Fibroblast of mammary gland (primary cell): ENCODE measurements at places on chromosomes 11 and 22.

- peak; percentile 31 for DNase-seq
These were observed 18.4 kb downstream of the PSMD13 start for GRCh38 chr11:255176-255575.

GRCh38 chr11:27296497-27296896 lies 66.5 kb downstream of the CCDC34 start:
- DNase-seq: peak; percentile 75

DNA sequence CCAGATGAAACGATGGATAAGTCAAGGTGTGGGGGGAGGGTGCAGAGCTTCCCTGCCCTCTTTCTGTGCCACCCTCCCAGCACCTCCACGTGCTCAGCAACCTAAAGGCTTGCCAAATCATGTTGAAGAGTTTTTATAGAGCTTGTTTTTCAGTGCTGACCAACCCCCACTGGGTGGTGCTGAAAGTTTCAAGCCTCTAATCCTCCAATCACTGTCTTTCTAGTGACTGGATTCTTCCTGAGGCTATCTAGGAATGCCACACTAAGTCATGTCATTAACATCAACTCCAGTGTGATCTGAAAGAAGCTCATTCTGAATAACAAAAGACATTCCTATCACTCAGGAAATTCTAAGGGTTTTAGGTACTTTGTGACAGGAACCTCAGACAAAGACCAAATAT lies 382.6 kb downstream of the DYNC2H1 start:
- no peak for DNase-seq

DNA sequence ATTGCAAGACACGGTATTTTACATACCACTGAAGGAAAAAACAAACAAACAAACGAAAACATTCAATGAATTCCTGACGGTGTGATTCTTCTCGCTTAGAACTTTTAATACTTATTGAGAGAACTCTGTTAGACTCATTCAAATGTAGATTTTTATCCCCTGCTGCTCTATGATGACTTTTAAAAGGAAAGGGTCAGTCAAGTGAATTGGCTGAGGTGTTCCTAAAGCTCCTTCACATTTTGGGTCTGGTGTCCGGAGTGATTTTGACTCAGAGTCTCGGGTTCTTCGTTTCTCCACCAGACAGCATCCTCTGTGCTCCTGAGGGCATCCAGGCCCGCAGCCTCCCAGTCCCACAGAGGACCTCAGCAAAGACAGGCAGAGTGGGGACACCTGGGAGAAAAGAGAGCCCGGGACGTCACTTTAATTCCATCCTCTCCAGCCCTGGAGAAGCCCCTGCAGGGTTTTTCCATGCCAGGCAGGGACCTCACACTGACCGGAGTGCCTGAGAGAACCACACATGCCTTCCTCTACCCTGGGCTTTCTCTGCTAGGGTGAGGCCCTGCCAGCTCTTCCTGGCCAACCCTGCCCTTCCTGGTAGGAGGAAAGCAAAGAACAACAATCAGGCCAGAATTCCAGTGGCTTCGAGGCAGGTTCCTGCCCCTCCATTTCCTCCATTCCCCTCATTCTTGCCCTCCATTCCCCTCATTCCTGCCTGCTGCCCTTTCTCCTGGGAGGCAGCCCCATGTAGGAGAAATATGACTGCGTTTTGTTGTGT lies 1.4 kb upstream of the CSF2RB start:
- no peak for DNase-seq

- DNase-seq: peak; percentile 35
These were observed 16.9 kb downstream of the IL18BP start for GRCh38 chr11:72015511-72016061.

DNA sequence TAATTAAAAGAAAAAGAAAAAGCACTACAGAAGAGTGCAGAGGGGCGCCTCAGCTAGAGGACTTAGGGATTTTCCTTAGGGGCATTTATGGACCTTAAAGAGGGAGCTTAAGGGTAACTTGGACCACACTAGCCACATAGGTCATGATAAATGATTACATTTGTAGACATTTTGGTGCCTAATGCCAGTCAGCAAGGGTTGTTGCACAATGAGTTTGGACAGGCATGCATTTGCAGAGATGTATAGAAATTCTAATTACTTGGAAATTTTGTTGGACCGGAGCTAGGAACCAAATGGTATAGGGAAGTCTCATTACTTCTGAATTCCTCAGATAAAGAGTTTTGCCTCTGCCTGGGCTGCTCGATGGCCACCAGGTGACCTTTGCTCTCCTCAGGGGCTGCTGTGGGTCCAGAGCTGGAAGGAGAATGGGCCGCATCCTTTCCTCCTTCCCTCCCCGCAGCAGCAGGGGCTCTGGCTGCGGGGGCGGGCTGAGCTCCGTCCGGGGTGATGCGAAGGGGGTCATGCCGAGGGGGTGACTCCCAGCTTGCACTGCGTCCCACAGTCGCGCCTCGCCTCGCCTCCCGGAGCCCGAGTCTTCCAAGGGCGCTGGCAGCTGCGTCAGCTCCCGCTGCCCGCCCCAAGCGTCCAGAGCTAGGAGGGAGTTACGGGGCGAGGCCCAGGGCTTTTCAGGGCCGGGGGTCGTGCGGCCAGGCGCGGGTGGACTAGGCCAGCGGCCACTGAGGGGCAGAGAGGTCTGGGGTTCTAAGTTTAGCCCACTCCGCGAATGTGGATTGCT lies 20.3 kb upstream of the MALAT1 start:
- peak; percentile 87 for DNase-seq

- DNase-seq: no peak
These were observed at the start of gene TSPAN18 for GRCh38 chr11:44726283-44727113. Gene TSPAN18 (plus strand): TSS chr11:44726962. CDS start chr11:44906417, 179,455 bp downstream.

DNA sequence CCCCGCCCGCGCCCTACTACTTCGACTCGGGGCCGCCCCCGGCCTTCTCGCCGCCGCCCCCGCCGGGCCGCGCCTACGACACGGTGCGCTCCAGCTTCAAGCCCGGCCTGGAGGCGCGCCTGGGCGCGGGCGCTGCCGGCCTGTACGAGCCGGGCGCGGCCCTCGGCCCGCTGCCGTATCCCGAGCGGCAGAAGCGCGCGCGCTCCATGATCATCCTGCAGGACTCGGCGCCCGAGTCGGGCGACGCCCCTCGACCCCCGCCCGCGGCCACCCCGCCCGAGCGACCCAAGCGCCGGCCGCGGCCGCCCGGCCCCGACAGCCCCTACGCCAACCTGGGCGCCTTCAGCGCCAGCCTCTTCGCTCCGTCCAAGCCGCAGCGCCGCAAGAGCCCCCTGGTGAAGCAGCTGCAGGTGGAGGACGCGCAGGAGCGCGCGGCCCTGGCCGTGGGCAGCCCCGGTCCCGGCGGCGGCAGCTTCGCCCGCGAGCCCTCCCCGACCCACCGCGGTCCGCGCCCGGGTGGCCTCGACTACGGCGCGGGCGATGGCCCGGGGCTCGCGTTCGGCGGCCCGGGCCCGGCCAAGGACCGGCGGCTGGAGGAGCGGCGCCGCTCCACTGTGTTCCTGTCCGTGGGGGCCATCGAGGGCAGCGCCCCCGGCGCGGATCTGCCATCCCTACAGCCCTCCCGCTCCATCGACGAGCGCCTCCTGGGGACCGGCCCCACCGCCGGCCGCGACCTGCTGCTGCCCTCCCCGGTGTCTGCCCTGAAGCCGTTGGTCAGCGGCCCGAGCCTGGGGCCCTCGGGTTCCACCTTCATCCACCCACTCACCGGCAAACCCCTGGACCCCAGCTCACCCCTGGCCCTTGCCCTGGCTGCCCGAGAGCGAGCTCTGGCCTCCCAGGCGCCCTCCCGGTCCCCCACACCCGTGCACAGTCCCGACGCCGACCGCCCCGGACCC lies 17.4 kb upstream of the ACR start:
- peak; percentile 3 for DNase-seq

GRCh38 chr11:63142459-63142858 lies 1.6 kb downstream of the SLC22A24 start:
- DNase-seq: peak; percentile 21

DNA sequence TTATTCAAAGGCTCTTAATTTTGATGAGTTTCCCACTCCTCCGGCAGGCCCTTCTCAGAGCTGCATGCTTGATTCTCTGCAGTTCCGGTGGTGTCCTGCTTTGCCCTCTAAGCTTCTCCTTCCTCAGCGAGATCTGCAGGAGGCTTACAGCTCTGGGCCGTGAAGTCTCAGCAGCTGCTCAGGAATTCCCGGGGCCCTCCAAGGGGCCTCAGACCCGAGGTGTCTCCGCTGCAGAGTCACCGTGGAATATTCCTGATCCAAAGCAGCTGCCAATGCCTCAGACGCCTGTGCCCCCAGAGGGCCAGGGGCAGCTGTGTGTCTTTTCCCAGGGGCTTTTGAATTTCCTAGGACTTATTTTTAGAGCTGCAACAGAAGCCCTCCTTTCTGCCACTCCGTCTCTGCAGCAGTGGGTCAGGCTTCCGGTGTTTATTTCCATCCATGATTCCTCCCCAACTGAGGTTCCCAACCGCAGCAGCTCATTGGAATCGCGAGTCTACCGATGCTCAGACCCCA lies 37.2 kb downstream of the RPS6KA4 start:
- no peak for DNase-seq

GRCh38 chr22:43300891-43301676 lies 42.1 kb downstream of the SCUBE1 start:
- no peak for DNase-seq

- peak; percentile 53 for DNase-seq
These were observed 787 bp downstream of the SMDT1 start for GRCh38 chr22:42080287-42080686.

DNA sequence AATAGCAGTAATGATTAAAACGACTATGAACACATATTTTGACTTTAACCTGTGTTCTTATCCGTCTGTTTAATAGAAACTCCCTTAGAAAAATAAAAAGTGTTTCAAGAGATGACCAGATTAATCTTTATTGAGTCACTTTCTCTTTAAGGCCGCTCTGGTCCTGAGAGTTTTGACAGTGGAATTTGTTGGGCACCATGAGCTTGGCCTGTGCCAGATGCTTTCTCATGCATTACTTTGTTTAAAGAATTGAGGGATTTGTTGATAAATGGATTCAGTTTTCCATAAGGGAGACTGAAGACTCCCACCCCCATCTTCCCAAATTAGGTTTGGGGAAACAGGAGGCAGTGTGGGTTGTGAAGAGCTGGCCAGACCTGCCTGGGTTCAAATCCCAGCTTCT lies 53.2 kb upstream of the ALX4 start:
- no peak for DNase-seq

DNA sequence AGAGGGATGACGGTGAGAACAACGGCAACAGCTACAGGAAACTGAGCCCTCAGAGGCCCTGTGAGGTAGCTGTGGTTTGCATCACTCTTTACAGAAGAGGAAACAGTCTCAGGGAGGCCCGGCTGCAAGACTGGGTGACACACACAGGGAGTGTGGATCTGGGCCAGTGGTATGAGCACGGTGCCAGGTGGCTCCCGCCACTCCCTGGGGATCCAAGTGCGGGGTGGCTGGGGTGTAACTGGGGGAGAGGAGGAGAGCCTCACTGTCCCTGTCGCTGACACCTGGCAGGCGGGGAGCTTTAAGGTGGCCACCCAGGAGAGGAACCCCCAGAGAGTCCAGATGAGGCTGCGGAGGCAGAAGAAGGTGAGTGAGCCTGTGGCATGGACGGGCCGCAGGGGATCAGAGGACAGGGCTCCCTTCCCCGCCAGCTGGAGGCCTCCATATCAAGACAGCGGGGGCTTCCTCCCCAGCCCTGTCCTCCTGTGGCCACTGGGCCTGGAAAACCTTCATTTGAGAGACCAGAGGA lies 5.6 kb downstream of the RGL4 start:
- DNase-seq: no peak

GRCh38 chr11:5620651-5621521 lies 3.9 kb upstream of the TRIM34 start:
- peak; percentile 83 for DNase-seq

DNA sequence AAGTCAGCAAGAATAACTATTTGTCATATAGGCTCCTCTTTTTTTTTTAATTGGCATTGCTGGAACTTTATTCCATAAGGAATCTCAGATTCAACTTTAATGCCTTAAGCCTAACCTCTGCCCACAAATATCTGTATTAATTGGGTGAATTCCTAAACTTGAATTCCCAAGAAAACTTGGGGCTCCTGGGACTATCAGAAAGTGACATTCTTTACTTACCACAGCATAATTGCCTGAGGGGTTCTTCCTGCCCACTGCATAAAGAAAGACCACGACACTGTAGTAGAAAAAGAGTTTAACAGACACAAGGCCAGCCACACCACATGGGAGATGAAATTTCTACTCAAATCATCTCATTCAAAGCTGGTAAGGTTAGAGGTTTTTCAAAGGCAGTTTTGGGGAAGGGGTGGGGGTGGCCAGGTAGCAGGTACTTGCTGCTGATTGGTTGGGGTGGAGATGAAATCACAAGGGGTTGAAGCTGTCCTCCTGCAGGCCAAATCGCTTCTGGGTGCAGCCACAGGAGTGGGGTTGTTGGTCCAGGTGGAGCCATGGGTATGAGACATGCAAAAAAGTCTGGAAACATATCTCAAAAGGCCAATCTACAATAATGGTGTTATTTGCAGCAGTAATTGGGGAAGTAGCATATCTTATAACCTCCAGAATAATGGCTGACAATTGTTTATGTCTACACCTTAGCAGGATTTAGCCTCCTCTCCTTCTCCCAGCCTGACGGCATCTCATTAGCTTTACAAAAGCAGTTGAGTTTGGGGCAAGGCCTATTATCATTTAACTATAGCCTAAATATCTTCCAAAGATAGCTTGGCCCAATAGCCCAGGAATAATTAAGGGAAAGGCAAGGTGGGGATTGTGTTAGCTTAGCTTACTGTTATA lies 4.8 kb upstream of the NLRP10 start:
- no peak for DNase-seq

GRCh38 chr11:125036933-125037332 lies 26.2 kb upstream of the SLC37A2 start:
- DNase-seq: peak; percentile 98

GRCh38 chr11:66843776-66844495 lies 695 bp downstream of the RCE1 start:
- DNase-seq: no peak

DNA sequence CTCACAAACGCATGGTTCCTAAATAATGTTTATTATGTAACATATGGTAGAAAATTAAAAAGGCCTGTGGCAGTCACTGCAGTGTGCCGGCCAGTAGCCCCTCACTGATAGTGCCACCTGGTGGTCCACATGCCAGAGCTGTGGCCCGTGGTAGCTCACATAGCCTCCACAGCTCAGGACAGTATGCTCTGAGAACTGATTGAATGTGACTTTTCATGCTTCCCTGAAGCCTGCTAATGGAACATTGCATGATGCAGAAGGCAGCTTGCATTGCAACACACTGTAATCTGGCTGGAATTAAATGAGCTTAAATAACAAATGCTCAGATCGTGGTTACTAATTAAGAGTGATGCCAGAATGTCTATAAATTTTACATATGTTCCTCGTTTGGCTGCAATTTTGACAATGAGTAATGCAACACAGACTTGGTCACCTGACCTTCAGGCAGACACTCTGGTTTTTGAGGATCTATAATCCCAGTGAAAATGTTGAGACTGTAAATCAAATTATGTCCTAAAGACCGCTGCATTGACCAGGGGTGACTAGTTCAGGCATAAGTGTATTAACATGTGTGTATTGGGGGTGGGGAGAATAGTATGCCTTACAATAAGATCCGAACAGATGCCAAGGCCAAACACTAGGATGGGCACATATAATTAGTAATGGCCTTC lies 566.4 kb downstream of the METTL15 start:
- peak; percentile 83 for DNase-seq

- no peak for DNase-seq
These were observed 328.8 kb upstream of the PITPNB start for GRCh38 chr22:28247667-28248363.
